ENCODE measurements at places on chromosomes 7 and 10.

DNA sequence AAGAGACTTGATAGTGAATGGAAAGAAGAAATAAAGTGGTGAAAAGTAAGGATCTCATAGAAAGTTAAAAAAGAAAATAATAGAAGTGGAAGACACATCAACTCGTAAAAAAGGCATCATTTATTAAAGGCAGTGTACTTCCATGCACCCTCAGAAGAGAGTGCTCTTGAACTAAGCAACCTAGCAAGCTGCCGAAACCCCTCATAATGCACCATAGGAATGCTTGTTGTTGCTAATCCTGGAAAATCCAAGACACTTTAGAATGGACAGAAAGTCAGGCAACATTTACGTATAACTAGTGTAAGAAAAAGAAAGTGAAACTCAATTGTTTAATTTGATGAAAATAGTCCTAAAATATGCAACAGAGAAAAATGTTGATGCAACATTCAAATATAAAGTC lies 12.8 kb downstream of the TFPI2 start:
- DNase-seq = no peak

DNA sequence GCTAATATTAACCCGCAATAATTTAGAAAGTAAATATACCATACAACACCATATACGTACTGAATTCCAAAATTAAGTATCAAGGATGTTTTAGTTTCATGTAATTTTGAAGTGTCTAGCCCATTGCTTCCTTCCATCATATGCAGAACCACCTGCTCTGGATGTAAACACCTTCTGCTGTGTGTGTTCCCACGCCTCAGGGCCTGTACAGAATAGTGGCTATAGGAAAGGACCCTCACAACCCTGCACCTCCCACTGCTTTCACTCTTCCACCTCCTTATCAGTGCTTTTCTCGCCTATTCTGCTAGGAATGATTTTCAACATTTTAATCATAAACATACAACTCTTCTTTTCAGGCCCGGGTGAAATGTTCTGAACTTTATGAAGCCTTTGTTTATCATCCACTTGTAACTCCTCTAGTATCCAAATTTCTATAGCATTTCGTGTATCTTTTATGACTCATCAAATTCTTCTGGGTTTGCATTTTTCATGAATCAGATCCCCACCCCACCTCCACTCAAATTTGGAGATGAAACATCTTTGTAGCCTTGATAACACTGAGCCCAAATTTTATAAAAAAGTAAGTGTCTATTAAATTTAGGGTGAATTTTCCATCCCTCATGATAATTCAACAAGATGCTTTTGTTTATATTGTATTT lies 1106.8 kb upstream of the C7orf33 start:
- no peak for DNase-seq

- no peak for DNase-seq
Observed at GRCh38 chr10:88657901-88658300, 6.3 kb upstream of the LIPF start.

DNA sequence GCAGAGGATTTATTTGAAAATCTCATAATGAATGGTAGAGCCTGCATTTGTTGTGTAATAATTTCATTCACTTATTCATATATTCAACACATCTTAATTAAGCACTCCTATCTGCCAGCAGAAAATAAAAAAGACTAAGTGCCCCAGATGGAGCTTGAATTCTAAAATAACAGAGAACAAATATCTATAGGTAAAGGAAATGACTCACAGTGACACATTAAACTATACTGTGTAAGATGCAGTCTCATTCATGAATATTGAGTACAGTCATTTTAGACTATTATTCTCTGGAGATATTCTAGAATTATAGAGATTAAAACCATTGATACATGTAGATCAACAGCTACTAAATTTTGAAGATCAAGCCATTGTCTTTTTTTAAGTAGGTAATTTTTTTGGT lies 72.1 kb downstream of the PTPRZ1 start:
- no peak for DNase-seq

DNA sequence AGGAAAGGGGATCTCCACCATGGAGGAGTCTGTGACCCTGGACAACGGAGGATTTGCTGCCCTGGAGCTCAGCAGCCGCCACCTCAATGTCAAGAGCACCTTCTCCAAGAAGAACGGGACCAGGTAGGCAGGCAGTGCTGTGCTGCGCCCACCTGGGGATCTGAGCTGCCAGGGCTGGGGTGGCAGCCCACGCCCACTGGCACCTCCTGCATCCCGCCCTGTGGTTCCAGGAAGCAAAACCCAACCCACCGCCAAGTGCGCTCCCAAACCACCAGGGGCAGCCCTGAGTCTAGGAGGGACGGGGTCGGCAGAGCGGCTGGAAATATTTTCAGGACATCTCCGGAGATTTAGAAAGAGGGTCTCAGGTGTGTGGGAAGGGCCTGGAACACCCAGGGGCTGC lies 440.3 kb upstream of the FOXK1 start:
- no peak for DNase-seq

DNA sequence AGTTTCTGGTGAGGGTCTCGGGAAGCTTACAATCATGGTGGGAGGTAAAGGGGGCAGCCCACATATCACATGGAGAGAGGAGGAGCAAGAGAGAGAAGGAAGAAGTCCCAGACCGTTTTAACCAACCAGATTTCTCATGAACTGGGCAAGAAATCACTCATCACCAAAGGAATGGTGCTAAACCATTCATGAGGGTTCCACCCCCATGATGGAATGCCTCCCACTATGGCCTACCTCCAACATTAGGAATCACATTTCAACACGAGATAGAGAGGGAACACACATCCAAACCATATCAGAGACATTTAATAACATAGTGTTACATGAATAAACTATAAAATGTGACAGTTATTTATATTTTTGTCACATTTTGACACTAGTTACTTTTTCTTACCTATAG lies 214.8 kb upstream of the MAGI2 start:
- no peak for DNase-seq

- no peak for DNase-seq
Observed at GRCh38 chr7:145543242-145543641, 573.4 kb upstream of the CNTNAP2 start.

Measured in right cardiac atrium (tissue), 5 donors.